ENCODE measurements at places on chromosomes 12 and 14.

GRCh38 chr12:108955225-108955835 lies 65.5 kb downstream of the SVOP start:
- no peak for DNase-seq

- DNase-seq: no peak
These were observed 294.3 kb downstream of the ALG10B start for GRCh38 chr12:38610808-38611350.

- DNase-seq: no peak
These were observed 812.4 kb downstream of the NRXN3 start for GRCh38 chr14:78982551-78982950.

GRCh38 chr12:115297445-115297844 lies 613.5 kb upstream of the TBX3 start:
- no peak for DNase-seq

DNA sequence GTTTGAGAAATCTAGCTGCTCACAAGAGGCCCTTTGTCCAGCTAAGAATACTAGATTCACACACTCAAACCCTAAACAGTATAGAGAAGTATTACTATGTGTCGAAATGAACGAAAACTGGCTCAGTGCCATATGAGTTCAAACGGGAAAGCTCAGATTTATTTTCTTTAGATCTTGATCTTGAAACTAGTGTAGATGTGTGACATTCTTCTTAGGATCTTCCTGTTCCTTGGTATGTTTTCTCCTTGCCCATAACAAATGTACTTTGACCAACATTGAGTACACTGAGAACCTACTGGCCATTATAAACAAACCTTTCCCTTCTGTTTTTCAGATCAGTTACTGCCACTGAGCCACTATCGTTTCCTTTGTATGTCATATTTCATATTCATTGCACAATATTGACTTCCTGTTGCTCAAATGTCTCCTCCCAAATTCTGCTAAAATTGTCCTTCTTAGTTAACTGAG lies 21.3 kb downstream of the MYBPC1 start:
- DNase-seq: no peak

DNA sequence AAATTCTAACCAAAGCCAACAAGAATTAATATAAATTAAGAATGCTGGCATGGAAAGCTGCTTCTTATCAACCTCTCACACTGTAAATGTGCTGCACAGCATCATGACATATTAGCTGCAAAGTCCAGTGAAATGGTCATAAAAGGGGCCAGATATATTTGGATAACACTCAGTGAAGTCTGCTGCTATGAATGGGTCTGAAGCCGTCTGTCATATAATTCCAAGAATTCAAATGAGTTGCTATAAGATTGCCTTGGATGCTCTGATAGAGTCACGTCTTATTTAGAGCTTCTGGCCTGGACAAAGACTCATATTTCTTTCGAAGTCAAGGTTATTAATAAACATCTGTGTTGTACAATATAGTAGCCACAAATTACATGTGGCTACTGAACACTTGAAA lies 54.3 kb upstream of the OVCH1 start:
- DNase-seq: no peak

DNA sequence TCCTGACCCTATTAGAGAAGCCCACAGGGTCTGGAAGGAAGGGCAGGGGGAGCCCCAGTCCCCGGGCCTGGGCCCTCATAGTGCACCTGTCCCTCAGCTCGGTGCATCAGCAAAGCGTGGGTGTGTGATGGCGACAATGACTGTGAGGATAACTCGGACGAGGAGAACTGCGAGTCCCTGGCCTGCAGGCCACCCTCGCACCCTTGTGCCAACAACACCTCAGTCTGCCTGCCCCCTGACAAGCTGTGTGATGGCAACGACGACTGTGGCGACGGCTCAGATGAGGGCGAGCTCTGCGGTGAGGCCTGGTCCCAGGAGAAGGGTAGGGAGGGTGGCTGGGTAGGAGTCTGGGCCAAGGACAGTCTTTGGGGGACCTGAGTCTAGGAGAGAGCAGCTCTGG lies 26.3 kb upstream of the LRP1-AS start:
- no peak for DNase-seq

- no peak for DNase-seq
These were observed 40.7 kb upstream of the RIN3 start for GRCh38 chr14:92472860-92473259.

DNA sequence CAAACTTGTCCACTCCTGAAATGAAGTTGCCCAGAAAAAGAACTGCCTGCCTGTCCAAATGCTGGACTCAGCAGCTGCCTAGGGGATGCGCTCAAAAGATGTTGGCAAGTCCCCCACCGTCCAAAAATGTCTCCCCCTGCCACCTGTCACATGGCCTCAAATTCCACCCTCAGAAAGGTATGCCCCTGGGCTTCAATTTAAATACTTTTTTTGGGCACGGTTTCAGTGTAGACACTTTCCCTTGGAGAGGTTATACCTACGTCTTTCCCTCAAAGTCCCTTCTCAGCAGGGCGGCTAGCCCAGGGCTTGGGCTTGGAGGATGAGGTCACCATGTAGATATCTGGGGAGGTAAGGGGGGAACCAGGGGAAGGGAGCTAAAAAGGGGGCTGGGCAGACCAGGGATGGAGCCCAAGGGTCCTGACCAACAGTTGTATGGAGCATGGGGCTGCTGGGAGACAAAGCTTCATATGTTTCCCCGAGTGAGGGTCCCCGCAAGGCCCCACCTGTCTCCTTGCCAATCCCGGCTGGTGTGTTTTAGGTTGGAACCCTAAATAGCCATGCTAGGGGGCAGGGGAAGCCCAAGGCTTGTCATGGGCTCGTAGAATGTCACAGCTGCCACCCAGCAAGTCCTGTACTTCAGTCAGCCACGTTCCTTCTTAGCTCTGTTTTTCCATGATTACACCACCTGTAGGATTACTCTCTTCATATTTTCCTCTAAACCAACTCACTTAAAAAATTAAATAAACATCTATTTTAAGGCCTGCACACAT lies 131.2 kb upstream of the TBX3 start:
- no peak for DNase-seq

DNA sequence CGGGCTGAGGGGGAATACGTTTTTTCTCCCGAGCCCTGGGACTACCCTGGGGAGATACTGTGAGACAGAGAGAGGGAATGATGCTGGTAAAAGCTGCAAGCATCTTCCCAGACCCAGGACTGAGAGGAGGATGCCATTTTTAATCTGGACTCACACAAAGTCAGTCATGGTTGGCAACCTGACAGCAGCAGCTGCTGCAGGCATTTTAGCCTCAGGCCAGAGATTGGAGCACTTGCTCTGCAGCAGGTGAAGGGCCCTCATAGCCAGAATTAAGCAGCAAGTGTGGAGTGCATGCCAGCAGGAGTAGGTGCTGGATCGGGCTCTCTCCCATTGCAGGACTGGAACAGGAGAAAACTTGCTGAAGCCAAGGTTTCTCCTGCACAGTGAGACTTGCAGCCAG lies 361.1 kb upstream of the CLEC14A start:
- DNase-seq: no peak

- DNase-seq: no peak
These were observed 27.4 kb downstream of the OAS2 start for GRCh38 chr12:113005762-113006161.

- no peak for DNase-seq
These were observed 149.1 kb upstream of the ATP2B1 start for GRCh38 chr12:89857652-89858274.

- no peak for DNase-seq
These were observed 71.1 kb downstream of the FIGNL2 start for GRCh38 chr12:51777457-51777856.

GRCh38 chr12:122499991-122500684 lies 594 bp downstream of the ZCCHC8 start:
- peak; percentile 22 for DNase-seq

GRCh38 chr12:71075743-71076142 lies 82.1 kb downstream of the TSPAN8 start:
- no peak for DNase-seq

GRCh38 chr12:86213012-86213411 lies 43.2 kb downstream of the MGAT4C start:
- no peak for DNase-seq

DNA sequence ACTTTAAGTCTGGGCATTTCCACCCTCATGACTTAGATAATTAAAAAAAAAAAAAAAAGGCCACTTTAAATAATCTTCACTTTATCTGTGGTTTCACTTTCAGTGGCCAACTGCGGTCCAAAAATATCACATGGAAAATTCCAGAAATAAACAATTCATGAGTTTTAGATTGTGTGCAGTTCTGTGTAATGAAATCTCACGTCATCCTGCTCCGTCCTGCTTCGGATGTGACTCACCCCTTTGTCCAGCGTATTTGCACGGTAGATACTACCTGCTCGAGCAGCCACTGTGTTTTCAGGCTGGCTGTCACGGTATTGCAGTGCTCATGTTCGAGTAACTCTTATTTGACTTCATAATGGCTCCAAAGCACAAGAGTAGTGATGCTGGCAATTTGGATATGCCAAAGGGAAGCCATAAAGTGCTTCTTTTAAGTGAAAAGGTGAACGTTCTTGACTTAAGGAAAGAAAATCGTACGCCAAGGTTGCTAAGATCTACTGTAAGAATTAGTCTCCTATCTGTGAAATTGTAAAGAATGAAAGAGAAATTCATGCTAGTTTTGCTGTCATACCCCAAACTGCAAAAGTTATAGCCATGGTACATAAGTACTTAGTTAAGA lies 2.4 kb downstream of the E2F7 start:
- DNase-seq: no peak

GRCh38 chr12:121637231-121637914 lies 11.0 kb downstream of the ORAI1 start:
- peak; percentile 47 for DNase-seq

- DNase-seq: no peak
These were observed 280.0 kb downstream of the ALG10 start for GRCh38 chr12:34302131-34302885.

DNA sequence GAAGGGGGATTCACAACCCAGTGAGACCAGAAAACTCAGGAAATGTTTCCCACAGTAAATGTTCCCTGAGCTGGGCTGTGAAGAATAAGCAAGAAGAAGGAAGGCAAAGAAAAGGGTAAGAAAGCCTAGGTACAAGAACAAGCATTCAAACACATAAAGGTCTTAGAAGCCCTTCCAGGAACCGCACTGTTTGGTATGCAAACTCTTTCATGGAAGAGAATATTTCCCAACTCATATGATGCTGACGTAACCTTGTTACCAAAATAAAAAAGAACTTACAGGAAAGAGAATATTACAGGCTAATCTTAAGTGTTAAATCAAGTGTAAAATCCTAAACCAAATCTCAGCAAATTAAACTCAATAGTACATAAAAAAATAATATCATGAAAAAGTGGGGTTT lies 23.6 kb downstream of the MED6 start:
- no peak for DNase-seq

DNA sequence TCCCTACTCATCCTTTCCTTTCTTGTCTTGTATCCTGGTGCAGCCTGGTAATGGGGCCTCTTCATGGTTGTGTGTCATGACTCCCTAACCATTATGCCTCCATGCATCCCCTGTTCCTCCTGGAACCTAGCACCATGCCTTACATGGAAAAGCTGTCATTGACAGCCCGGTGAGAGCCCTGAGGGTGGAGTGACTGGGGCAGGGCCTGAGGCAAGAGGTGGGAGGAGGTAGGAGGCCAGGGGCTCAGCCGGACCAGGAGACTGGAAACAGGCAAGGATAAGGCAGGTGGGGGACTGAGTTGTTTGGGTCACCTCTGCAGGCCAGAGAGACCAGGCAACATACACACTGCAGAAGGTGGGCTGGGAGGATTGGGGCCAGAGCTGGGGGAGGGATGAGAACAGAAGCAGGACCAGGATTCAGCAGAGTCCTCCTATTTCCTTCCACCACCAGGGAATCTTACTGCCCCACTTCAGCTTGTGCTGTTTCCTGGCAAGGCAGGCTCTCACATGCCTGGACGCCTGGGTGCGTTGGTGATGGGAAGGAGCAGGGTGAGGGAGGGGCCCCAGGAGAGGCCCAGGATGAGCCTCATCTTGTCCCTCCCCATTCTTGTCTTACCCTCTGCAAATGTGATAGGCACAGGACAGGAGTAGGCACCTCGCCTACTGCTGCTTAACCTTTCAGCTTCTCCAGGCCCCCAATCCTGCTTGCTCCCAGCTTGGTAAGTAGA lies at the start of gene LTB4R2:
Gene LTB4R2, plus strand, starts transcription at position 603 of the 727 bp plus-strand sequence. CDS start 525 bp downstream, outside the sequence.
- DNase-seq: no peak

DNA sequence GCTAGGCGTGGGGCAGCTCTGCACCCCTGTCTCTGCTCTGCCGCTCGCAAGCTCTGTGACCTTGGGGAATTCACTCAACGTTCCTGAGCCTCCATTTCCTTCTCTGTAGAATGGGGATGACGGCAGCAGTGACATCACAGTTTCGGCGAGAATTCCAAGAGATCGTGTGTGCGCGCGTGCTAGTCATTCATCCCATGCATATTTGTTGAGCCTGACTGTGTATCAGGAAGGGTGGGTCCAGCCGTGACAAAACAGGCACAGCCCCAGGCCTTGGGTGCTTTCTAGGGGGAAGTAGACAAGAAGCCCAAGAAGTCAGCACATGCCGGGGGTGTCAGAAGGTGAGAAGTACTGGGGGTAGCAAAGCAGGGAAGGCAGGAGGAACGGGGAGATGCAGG lies 145.6 kb upstream of the NCOR2 start:
- no peak for DNase-seq

DNA sequence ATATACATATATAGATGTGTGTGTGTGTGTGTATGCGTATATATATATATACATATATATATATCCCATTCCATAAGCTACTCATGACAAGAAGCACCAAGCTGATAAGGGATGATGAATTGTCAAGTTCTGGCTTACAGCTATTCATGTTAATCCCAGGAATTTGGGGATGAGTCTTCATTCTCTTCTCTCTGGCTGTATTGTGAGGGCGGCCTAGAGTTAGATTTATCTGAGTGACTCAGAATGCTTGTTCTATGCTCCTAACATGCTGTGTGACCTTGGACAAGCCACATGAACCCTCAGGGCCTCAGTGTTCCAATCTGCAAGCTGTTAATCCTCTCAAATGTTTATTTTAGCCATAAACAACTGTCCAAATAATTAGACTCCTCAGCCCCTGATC lies 749.0 kb downstream of the MED13L start:
- DNase-seq: no peak

GRCh38 chr12:92863251-92863650 lies 65.8 kb downstream of the EEA1 start:
- DNase-seq: no peak

DNA sequence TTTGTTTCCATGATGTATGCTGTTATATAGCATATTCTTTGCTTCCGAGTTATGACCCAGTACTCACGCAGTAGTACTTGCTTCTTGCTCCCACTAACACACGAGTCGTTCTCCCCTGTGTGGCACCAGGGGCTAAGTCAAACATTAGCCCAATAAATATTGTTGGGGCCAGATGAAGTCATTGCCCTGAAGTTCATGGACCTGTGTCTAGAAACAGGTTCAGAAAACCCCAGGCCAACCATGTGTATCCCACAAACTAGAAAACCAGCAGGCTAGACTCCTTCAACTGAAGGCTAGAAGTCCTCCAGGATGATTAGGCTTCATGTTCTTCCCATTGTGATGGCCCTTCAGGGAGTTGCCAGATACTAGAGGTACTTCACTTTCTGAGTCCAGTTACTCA lies 198.2 kb upstream of the RBM19 start:
- DNase-seq: no peak

GRCh38 chr12:70319605-70320004 lies 46.5 kb upstream of the KCNMB4 start:
- no peak for DNase-seq

- no peak for DNase-seq
These were observed 710 bp upstream of the FOS start for GRCh38 chr14:75277815-75278421.

- no peak for DNase-seq
These were observed 1.6 kb upstream of the CDKN1B start for GRCh38 chr12:12715459-12716150.

- no peak for DNase-seq
These were observed 147.8 kb upstream of the PLEKHA5 start for GRCh38 chr12:18981732-18982131.

- DNase-seq: no peak
These were observed 191.9 kb downstream of the RAD51B start for GRCh38 chr14:68011406-68012028.

GRCh38 chr12:47820631-47821345 lies 1.1 kb upstream of the HDAC7 start:
- no peak for DNase-seq
